ENCODE measurements at places on chromosomes 4 and X.

- DNase-seq, result no peak
These were observed 20.1 kb downstream of the GPR143 start for GRCh38 chrX:9745417-9746115.

- no peak for DNase-seq
These were observed 149.5 kb downstream of the PPP1R2C start for GRCh38 chrX:42628471-42628870.

DNA sequence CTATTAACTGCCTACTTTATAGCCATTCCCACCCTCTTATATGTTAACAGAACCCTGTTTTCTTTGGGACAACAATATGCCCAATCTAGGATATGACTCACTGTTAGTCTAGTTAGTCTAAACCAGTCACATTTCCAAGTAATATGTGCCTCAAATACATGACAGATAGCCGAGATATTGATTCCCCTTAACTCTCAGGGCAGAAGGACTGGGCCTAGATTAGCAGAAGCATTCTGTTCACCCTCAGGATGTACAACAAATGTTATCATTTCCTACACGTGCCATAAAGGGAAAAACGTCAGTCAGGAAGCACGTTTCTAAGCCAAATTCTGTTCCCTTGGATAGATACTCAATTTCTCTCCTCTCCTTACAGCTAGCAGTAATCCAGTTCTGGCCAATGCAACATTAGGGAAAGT, 114.1 kb downstream of the SLC10A7 start:
- DNase-seq, result no peak

GRCh38 chrX:54494989-54495813, 833 bp downstream of the FGD1 start:
- DNase-seq, result no peak

- no peak for DNase-seq
These were observed 641.1 kb downstream of the MID1IP1 start for GRCh38 chrX:39442332-39442731.

DNA sequence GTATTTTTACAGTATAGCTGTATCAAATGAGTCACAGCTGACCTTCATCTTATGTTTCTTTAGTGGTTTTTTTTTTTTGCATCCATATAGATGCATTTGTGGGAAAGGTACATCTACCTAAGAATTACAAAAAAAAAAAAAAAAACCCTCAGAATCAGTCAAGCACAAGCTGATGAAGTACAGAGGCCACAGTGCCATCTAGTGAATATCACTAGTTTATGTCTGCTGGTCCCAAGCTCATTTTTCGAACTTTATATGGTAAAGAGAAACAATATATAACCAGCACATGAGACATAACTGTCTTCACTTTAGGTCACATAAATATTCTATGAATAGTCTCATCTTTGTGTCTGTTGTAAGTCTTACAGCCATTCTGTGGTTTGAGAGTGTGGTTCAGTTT, 220.1 kb downstream of the DLG3 start:
- no peak for DNase-seq

GRCh38 chrX:103554687-103555424, 30.5 kb upstream of the TCEAL4 start:
- peak; percentile 66 for DNase-seq

DNA sequence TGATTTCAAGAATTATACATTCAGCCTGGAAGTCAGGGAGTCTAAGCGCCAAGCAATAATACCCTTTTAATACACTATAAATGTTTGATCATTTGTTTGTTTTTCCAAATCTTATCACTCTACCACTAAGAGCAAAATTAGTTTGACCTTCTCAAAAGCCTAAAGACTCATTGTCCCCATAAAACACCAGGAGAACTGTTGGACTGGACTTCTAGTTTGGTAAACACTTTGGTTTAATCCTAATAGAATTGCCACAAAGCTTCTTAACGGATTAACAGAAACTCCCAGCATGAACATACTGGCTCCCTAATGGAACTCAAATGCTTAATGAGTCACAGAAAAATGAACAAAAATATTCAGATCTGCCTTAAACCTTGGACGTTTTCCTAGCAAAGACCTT, 34.9 kb downstream of the SYTL5 start:
- DNase-seq, result no peak

GRCh38 chr4:165794834-165795233, 78.2 kb upstream of the TLL1 start:
- no peak for DNase-seq

DNA sequence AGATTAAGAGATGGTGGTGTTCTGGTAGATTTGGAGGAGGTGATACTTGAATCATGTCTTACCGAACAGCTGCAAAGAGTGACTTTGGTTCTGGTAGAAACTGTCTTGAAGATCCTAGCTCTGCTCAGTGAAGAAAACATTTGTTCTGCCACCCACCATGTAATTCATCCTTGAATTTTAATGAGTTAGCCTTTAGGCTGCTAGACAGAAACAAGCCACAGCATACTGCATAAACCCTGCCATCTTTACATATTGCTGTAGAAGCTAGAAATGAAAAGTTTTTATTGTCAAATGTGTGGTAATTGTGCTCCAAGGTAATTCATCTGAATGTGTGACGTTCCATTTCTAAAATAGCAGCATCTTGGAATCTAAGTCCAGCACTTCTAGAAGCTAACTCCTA, 161.0 kb upstream of the RAPGEF2 start:
- DNase-seq, result no peak
